ENCODE measurements at places on chromosomes 12 and 14.

- no peak for DNase-seq
Measured at GRCh38 chr12:81809829-81810595, 50.9 kb upstream of the PPFIA2 start.

GRCh38 chr14:25050269-25051150, 563 bp upstream of the STXBP6 start:
- DNase-seq, result no peak

DNA sequence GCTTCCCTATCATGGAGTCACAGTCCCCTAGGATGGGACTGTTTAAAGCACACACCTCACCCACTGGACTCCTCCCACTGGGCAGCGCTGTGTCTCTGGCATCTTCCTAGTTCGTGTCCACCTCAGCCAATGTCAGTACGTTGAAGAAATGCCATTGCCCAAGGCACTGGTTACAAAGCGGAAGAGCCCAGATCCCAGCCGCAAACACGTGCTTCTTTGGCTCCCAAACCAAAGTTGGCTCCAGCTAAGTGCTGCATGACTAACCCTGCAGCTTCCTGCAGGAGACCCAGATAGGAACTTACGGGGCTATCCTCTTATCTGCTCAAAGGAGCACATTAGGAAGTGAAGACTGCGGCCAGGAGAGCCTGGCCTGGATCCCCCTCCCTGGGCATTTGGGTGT, 9.3 kb downstream of the SYNE3 start:
- DNase-seq, result no peak

GRCh38 chr14:68695326-68695768, 97.5 kb downstream of the ZFP36L1 start:
- DNase-seq, result no peak

GRCh38 chr14:53408175-53408879, 255.2 kb upstream of the DDHD1 start:
- no peak for DNase-seq

- DNase-seq, result no peak
Measured at GRCh38 chr12:54356228-54356627, 8.1 kb downstream of the GPR84 start.

GRCh38 chr14:93096691-93097322, 18.9 kb downstream of the ITPK1 start:
- no peak for DNase-seq

- DNase-seq, result no peak
Measured at GRCh38 chr12:93571925-93572711, at the start of gene SOCS2. Gene SOCS2 (plus strand): TSS chr12:93572675. CDS start chr12:93572898, 223 bp downstream.

GRCh38 chr12:130226771-130227170, 64.5 kb downstream of the FZD10 start:
- no peak for DNase-seq

GRCh38 chr12:20142316-20142715, 226.0 kb upstream of the PDE3A start:
- no peak for DNase-seq

GRCh38 chr12:110649341-110649847, 35.5 kb downstream of the TCTN1 start:
- DNase-seq, result no peak

DNA sequence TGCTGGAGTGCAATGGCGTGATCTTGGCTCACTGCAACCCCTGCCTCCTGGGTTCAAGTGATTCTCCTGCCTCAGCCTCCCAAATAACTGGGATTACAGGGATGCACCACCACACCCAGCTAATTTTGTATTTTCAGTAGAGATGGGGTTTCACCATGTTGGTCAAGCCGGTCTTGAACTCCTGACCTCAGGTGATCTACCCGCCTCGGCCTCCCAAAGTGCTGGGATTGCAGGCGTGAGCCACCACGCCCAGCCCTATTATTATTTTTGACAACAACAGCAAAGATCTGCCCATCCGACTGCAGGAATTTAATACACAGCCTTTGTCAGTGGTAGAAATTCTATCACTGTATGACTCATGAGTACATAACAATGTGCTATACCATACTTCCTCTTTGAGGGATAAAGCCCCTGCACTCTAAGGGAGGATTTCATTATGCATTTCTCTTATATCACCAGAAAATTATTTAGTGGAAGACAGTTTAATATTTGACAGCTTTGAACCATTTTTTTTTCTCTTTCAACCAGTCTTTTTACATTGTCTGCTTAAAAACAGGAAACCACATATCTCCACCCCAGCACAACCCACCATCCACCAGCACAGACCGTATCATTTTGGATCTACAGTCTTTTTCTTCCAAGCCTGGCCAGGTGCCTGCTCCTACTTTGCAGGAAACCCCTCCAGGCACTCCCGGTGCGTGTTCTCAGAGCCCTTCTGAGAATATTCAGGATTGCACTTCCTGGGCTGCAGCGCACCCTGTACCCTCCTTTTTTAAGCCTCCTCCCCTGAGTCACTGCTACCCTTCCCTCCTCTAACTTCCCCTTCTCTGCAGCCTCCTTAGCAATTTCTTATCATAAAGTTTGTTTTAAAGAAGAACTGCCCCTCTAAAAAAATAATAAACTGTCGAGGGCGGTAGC, 594 bp downstream of the ARHGDIB start:
- no peak for DNase-seq

GRCh38 chr12:113056631-113057488, at the start of gene DTX1:
Gene DTX1 (plus strand): TSS chr12:113056730. CDS start chr12:113058193, 1,463 bp downstream.
- DNase-seq, result no peak

DNA sequence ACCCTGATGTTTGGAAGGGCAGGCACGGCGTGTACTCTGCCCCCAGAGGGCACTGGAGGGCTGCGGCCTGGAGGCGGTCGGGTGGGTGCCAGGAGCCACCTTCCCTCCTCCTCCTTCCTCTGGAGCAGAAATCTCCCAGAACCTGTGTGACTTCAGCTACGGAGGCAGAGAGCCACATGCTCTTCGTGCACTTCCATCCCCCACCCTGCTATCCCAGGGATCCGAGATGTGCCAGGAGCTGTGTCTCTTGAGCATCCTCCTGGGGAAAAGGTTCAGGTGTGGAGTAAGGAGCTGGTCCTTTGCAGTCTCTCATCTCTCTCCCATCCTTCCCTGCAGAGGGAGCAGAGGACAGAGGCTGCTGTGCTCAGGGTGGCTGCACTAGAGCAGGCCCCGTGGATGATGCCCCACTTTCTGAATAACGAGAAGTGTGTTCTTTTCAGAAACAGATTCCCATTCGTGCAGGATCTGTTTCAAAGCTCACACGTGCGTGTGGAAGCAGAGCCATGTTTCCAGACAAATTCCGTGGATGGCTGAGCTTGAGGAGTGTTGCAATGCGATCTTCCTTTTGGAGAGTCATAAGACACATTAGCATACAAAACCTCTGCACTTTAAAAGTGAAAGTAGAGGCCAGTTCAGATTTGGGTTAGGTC, 162.9 kb downstream of the ADGRD1 start:
- DNase-seq, result no peak

- no peak for DNase-seq
Measured at GRCh38 chr14:35766700-35767082, 42.4 kb downstream of the RALGAPA1 start.

DNA sequence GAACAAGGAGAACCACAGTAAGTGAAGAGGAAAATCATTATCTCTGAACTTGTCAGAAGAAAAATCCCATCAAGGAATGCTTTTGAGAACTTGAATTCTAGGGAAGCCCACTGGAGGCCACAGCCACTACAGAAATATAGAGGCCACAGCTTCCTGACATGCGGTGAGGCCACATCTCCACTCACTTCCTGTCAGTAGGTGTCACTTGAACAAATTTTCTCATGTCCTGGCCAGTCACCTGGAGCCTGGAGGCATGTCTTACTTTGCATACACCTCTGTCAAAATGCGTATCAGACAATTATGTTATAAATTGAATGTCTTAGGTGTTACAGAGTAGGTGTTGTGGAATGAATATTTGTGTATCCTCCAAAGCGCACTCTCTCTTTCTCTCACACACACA, 370.3 kb downstream of the DAD1 start:
- DNase-seq, result no peak

Data from activated CD4-positive, CD25-positive, alpha-beta regulatory T cell (primary cell).